ENCODE measurements at places on chromosomes 2 and 18.

DNA sequence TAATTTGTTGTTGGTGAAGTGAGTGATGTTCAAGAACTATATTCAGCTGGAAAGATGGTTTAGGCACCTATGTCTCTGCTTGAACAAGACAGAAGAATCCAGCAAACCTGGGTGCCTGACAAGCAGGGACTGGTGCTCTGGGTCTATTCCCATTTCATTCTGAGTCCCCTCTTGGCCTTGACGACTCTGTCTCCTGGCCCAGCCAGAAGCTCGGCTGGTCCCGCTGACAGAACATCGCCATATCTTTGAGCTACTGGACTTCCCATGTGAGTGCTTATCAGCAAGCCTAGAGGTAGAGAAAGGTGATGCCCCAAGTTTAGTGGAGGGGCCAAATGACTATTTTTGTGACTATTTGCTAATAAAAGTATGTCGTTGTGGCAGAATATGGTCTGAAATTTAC lies 48.2 kb downstream of the SDC1 start:
- no peak for DNase-seq

GRCh38 chr2:207167099-207167923 lies 1.6 kb upstream of the KLF7 start:
- DNase-seq = peak; percentile 2

DNA sequence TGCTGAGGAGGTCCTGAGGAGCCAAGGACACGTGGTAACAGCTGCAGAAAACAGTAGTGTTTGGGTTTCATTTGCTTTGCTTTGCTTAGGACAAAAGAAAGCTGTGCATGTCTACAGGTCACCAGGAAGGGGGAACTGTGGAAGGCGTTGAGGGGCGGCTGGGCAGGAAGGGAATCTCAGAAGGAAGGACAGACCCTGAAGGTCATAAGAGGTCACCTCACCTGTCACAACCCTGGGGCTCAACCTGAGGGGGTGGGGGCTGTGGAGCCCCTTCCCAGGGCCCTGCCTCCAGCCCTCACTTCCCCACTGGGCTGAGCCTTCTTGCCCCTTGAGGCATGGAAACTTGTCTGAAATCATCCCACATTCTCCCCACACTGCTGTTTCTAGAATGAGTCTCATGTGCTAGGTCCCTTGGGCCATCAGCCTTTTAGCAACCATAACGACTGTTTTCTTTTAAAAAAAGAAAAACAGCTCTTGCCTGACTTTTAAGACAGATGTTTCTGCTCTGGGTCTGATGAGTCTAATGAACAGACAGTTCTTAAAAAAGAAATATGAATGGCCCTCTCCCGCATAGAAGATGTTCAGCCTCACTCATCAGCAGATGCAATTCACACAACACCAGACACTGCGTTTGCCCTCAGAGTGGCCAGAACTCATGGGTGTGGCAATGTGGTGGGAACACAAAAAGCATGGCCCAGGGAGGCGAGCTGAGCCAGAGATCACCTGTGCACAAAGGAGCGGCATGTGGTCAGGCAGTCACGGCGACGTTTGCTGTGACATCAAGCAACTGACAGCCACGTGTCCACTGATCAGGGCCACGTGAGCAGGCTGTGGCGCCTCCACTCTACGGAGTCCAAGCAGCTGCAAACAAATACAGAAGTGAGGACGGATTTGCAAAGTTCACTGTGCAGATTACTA lies 84.0 kb downstream of the SEPTIN10 start:
- no peak for DNase-seq

- no peak for DNase-seq
Observed at GRCh38 chr2:27721335-27721734, 50.2 kb upstream of the MRPL33 start.

- no peak for DNase-seq
Observed at GRCh38 chr18:48186131-48186766, 222.9 kb downstream of the ZBTB7C start.

- no peak for DNase-seq
Observed at GRCh38 chr2:230408244-230408842, 7.7 kb upstream of the SP100 start.

- DNase-seq = no peak
Observed at GRCh38 chr2:16791496-16791895, 125.9 kb upstream of the CYRIA start.

DNA sequence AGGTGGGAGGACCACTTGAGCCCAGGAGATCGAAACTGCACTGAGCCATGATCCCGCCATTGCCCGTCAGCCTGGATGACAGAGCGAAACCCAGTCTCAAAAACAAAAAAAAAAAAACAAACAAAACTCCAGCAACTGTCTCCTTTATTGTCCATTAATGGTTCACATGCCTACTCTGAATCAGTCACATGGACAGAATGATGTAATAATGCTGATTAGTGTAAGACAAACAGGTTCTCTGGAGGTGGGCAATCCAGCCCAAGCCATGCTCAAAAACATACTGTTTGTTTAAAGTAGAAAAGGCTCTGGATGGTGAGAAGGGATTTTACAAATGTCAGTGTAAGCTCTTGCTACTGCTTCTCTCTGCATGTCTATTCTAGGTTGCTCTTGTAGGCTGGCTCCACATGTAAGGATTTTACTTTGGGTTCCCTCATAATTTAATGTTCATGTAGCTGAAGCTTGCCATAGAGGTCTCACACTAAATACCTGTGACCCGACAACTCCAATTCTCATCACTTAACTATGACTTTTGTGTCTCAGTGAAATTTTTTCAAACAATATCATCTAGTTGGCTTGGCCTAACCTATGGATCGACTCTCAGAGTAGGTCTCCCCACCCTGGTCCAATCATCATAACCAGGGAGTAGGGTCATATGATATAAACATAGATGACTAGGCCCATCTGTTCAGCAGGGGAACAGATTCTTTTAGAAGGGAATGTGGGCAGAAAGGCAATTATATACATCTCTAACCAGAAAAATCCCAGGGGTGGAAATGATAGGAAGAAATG lies 83.9 kb upstream of the SLC39A10 start:
- no peak for DNase-seq

DNA sequence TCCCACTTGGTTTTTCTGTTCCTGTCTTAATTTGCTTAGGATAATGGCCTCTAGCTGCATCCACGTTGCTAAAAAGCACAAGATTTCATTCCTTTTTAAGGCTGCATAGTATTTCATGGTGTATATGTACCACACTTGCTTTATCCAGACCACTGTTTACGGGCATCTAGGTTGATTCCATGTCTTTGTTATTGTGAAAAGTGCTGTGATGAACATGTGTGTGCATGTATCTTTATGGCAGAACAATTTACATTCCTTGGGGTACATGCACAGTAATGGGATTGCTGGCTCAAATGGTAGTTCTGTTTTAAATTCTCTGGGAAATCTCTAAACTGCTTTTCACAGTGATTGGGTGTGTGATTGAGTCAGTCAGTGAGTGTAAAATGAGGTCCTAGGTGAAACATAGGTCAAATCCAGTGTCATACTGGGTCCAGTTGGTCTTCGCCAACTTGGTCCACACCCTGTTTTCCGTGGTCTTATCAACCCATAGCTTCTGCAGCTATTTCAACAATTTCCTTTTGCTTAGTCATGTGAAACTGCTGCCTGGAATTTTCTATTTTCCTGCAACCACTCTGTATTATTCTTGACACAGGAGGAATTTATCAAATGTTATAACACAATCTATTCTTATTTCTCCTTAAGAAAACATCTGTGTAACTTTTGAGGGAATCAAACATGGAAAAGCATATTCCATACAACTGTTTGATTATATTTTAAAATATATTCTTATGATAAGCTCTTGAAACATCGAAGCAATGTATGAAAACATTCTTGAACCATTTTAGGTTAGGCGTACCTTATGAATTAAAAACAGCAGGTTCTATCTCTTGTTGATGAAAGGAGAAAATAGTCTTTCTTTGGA lies 82.9 kb downstream of the ADCYAP1 start:
- no peak for DNase-seq

DNA sequence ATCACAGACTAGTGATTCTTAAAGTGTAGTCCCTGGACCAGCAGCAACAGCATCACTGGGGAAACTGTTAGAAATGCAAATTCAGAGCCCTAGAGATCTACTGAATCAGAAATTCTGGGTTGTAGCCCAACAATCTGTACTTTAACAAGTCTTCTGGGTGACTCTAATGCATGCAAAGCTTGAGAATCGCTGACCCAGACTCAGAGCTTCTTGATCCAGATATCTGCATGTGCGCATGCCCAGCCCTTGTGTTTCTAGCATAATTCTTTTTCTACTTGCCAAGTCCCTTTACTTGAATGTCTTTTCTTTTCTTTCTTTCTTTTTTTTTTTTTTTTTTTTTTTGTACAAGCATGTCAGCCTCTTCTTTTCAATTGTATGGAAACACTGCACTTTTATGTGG lies 60.4 kb downstream of the FIGN start:
- DNase-seq = no peak

DNA sequence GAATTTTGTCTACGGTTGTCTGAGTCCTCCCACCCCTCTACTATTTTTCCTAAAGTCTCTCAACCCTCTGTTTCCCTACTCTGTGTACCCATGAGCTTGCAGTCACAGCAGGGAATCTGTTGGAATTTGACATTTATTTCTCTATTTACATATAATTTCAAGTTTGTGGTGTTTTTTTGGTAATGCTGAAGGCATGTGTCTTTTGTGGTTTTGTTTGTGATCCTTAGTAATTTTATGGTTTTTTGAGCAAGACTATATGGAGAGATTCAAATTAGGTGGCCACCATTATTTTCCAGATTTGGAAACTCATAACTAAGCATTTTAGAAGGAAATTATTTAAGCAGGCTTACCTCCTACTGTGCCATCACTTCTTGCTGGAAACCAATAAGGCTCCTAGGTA lies 27.2 kb upstream of the FBLN7 start:
- DNase-seq = no peak

DNA sequence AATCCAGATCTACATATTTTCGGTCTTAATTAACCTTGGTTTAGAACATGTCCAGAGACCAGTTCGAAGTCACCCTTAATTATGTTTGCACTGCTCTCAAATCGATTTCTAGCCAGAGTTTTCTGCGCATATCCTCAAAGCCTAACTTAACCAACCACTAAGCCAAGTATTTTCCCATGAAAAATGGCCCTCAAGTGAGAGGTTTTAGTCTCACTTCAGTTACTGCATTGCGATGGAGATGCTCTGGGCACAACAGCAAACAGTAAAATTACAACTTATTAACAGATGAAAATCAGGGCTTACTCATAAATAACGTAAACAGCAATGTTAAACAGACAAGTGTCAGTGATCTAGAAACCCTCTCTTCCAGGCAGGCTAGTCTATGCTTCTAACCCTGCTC lies 4.5 kb downstream of the RTN4 start:
- DNase-seq = no peak

- DNase-seq = no peak
Observed at GRCh38 chr2:108363024-108363907, 14.5 kb upstream of the SULT1C4 start.

DNA sequence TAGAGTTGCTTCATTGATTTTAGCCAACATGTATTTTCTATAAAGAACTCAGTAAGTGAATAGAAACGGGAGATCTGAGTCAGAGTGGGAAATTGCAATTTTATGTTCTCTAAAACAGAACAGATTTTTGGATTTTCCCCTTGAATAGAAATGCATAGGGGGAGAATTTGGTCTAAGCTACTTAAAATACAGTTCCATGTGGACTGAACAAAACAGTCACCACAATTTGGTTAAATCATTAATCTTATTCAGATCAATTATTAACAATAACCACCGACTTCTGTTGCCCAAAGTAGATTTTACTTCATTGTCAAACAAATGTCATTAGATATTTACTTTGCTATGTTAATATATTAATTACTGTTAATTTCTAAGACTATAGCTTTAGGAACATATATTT lies 107.7 kb downstream of the SCG2 start:
- no peak for DNase-seq

DNA sequence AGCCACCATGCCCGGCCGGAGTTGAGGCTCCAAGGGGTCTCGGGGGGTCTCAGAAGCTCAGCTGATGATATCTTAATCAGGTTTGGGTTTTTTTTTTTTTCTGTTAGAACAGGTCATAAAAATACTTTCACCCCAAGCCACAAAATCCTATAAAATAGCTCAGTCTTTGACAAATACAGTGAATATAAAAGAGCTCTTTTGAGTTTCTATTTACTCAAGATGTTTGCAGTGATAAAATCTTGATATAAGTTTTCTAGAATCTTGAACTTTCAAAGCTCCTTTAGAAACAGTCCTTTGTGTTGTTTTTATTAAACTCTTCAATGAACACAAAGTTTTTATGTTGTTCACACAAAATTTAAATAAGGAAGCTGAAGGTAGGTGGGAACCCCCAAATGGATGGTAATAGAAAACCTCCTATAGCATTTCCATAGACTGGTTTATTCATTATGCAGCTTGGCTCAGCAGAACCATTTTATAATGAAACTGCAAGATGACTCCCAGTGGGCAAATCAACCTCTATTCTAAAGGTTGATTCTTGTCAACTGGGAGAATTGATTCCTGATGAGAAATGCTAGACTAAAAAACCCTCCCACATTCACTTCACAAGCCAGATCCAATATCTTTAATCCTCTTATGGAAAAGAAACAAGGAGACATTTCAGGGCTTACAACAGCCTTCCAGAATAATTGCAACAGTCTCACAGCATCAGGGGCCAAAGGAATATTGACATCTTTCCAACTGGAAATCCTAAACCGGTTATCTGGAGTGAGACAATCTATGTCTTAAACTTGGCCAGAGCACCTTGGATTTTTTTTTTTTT lies 13.6 kb upstream of the NARS1 start:
- DNase-seq = no peak

DNA sequence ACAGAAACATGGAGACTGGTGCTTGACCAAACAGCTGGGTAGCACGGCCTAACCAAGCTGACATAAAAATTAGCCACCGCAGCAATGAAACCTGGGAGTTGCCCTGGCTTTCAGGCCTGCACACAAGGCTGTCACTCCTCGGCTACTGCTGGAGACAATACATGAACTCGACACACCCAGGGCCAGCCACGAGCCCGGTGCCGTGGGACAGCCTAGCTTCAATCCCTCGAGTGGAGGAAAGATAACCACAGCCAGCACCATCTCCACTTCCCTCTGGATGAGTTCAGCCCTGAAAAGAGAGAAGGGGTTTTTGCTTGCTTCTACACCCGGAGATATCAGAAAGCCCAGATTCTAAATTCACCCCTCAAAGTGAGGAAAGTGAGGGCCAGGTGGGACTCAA lies 78.0 kb downstream of the BCL2L11 start:
- no peak for DNase-seq

DNA sequence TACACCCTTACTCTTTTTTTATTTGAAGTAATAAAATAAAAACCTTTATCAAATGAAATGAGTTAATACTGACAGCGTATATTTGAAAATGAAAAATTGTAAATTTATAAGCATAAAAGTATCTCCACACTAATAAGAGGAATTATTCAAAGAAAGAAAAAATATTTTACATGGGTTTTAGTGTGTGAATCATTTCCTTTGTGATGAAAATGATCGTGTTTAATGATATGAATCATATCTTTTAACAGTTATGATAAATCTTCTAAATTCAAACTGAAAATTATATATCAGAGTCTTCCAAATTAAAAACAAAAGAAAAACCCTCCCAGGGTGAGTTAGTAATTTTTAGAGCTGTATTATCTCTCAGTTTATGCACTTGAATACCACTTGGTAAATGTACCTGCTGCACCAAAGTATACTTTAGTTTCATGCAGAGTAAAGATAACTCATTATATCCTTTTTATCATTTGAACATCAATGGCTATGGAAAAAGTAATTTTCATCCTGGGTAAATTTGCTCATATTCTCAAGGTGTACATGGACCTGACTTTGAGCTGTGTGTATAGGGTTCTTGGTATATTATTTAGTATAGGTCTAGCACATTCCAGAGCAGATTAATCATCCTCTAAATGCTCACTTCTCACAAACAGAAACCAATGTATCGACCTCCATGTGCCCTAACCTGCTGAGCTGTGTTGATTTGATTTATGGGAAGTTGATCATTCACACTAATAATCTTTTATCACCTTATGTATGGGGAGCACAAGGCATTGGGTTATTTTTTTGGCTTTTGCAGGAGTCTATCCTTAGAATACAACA lies 98.7 kb upstream of the VWC2L start:
- DNase-seq = no peak

Measured in activated naive CD4-positive, alpha-beta T cell (primary cell).